ENCODE measurements at places on chromosomes 1 and 21.

DNA sequence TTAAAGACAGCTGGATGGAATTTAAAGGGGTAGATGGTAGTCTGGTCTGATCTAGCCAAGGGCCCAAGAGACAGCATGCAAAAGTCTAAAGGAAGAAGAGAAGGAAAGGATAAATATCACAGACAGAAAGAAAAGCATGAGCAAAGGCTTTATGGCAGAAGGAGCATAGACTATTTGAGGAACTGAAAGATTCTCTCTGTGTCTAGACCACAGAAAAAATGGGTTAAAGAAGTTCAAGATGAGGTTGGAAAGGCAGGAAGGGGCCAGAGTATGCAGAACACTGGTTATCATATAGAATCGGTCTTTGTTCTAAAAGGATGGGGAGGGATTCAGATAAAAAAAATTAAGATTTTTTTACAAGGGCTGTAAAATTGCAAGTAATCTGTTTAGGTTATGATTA lies 136.8 kb upstream of the SGIP1 start:
- DNase-seq = no peak

- no peak for DNase-seq
These were observed 30.8 kb downstream of the RSPH1 start for GRCh38 chr21:42465008-42465802.

GRCh38 chr1:198683449-198683848 lies 44.6 kb downstream of the PTPRC start:
- no peak for DNase-seq

DNA sequence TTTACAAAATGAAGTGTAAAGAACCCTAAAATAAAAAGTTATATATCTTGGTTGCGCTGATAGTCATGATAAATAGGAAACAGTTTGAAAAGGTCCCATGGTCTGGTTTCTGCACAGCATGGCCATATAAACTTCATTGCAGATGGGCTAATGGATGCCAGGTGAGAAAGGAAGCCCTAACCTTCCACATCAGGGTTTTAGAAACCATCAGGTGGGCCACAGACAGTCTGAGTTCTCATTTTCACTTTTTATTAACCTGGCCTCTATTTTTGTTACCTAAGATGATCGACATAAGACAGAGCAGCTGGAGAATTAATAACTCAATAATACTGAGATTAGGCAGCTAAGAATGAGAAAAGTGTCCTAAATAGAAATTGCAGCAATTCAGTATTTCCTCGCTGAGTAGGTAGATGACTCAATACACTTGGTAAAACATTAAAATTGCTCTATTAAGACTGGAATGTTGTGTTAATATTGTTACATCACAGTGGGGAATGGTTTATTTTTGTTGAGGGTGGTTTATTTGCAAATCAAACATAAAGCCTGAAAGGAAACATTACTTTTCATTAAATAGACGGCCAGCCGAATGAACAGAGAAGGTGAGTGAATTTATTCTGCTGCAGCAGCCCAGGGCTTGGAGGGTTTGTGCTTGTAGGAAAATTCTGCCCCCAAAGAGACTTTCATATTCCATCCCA lies 21.1 kb downstream of the C1orf21 start:
- DNase-seq = peak; percentile 12

Measured in fibroblast of skin of abdomen (primary cell).